NCI-H1694 treated with DMSO at 0.1 percent for 48 hours (cell line): ENCODE measurements at places on chromosomes 5 and 9.

GRCh38 chr9:112914524-112914923 lies 23.8 kb upstream of the SLC46A2 start:
- DNase-seq: no peak

- DNase-seq: no peak
Observed at GRCh38 chr5:122985006-122985700, 51.4 kb downstream of the PPIC start.

DNA sequence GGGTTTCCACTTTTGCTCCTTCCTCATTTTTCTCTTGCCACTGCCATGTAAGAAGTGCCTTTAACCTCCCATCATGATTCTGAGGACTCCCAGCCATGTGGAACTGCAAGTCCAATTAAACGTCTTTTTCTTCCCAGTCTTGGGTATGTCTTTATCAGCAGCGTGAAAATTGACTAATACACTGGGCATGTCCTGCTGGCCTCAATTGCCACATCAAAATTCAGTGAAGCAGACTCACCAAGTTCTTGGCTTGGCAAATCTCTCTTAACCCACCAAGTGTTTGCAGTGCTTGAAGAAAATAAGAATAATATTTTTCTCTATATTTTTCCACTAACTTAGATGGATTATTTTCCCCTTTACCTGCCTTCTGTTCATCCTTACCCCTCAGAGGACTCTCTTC lies 212.0 kb downstream of the BRINP1 start:
- no peak for DNase-seq

DNA sequence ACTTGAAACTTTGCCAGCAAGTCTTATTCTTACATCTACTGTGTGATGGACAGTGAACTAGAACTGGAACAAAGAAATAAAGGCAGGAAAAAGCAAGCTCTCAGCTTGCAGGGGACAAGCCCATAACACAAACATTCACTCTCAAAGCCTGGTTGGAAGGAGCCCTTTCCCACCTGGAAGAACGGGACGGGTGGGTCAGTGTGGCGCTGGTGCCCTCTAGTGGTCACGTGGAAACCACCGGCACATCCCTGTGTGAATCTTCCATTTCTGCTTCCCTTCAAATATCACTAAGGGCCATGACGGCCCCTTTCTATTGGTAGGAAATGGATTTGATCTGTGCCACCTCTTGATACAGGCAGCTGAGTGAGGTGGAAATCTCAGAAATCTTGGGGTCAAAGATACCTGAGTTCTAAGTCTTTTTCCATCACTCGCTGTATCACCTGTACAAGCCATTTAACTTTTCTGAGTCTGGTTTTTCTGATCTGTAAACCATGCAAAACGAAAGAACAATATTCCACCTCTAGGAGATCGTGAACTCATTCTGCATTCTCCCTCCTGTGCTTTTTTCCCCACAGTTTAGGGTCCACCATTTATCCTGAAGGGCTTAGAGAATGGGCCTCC lies 211.6 kb downstream of the MSX2 start:
- DNase-seq: peak; percentile 13

DNA sequence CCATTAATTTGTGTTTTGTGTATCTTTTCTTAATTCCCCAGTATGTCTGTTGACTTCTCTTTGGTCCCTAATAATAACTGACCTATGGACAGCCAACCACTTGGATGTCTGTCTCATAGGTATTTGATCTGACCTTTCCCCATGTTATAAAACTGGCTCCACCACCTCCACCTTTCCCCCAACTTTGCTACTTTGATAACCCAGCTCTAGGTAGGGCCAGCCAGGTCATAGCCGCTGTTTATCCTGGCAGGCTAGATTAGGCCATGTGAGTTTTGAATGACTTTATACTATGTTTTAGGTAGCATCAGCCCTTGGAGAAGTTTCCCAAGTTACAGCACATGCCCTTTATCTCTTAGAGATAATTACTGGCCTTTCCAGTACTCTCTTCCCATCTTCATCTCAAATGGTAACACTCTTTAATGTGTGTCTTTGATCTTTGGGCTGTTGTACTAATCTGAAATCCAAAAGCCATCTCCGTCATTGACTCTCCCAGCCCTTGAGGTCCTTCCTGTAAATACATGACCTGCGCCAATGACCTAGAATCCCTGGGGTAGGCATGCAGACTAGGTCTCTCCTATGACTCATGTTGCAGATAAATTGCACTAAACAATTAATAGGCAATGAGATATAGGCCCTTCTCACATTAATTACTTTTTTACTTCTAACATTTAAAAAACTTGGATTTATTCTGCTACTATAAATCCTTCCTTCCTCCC lies 152.6 kb downstream of the CD180 start:
- no peak for DNase-seq
